Stimulated activated CD4-positive, alpha-beta T cell treated with anti-CD3 and anti-CD28 coated beads, Interleukin-15, amount 100 ng/mL, for 1 hour (primary cell): ENCODE measurements at places on chromosomes 3 and 15.

DNA sequence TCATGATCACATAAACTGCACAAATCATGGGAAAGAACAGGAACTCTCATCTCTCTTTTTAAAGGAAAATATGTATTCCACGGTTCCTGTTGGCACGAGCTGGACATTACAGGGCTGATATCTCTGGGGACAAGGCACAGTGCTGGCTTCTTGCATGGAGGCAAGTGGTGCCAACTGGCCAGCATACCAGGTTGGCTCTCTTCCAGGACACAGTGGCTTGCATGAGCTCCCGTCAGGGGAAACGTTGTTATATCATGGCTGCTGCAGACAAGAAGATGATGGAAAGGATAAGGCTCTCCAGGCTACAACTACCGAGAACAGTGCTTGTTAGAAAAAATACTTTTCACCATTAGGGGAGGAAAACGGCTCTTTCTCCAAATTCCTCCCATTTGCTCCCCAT, 283.9 kb downstream of the RORA start:
- DNase-seq: no peak

- DNase-seq: peak; percentile 86
Observed at GRCh38 chr3:184362668-184363546, 1.4 kb downstream of the POLR2H start.

DNA sequence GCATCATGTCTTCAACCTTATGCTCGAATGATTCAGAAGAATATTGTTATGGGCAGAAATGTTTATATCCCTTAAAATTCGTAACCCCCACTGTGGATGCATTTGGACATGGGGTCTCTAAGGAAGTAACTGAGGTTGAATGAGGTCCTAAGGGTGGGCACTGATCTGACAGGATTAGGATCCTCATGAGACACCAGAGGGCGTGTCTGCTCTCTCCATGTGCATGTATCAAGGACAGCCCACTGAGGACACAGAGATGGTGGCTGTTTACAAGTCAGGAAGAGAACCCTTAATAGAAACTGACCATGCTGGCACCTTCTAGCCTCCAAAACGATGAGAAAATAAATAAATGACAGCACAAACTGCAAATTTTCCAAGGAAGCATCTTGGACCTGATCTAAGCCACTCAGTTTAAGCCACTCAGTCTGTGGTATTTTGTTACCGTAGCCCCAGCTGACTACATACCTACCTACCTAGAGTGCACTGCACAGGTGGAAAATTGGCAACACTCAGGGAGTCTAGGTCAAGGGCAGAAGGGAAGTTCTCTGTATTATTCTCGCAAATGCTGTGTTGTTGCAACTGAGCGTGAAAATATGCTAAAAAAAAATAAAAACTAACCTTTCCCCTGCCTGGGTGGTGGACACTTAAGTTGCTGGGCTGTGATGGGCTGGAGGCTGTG, 126.6 kb downstream of the TJP1 start:
- DNase-seq: no peak

DNA sequence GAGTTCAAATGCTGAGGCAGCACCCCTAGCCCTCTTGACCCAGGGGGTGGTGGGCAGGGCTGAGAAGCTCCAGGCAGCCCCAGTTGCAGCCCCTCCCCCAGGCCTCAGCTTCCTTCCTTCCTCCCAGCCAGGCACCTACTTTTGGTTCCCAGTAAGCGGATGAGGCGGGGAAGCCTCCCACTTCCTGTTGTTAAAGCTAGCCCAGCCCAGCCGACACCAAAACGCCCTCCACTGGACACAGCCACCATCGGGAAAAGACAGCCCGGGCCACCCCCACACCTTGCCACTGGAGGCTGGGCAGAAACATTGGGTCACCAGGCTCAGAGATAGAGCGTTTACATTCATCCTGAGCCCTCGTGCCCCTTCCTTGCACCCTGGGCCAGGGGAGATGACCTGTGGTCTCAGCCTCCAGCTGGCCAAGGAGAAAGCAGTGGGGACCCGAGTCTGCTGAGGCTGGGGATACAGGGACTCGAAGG, 3.5 kb downstream of the DUSP7 start:
- no peak for DNase-seq

DNA sequence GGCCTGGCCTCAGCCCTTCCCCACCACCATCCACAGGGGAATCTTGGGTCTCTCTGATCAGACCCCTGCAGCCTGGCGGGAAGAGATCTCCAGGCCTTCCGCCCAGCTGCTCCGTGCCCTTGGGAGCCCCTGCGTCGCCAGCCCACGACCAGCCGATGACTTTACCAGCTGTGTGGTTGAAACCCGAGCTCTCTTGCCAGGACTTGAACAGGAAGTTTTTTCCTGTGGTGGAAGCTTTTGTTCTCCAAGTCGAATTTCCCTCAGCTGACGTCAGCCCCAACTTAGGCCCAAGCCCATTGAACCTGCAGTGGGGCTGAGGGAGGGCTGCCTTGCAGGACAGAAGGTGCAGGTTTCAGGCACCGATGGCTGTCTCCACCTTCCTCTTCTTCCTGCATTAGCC, 51.7 kb upstream of the SMAD3 start:
- DNase-seq: no peak

- no peak for DNase-seq
Observed at GRCh38 chr3:119937229-119937628, 155.3 kb downstream of the NR1I2 start.

DNA sequence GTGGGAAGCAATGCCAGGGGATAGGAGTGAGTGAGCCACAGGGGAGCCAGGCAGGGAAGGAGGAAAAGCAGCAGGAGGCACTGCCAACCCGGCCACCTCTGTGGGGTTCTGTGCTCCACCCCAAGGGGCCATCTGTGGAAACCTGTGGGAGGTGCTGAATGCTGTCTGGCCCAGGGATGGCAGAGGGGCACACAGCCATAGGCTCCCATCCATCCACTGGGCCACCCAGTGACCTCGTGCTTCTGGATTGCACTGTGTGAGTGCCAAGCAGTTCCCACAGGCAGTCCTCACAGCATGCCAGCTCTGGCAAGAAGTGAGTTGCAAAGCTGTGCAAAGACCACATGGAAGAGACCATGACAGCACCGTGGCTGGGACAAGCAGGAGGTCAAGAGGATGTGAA, 27.5 kb downstream of the DNAJB8 start:
- no peak for DNase-seq

DNA sequence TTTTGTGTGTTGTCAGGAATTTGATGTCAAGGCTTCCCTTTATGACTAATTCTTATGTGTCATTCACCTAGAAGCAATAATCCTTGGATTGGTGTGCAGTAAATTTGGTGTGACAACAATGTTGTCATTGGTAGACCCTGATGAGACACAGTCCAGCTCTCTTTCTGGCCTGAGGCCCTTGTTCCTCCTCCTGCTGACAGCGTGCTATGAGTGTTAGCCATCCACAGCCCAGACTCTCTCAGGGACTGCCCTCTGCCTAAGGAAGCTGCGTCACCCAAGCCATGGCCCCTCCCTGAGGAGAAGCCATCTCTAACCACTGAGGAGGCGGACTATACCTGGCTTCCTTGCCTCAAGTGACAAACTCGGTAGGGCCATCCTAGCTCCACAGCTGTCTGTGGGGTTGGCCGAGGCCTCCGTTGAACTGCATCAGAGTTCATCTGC, 13.3 kb upstream of the TM4SF1 start:
- no peak for DNase-seq

- no peak for DNase-seq
Observed at GRCh38 chr3:62414786-62415185, 41.4 kb upstream of the FEZF2 start.

DNA sequence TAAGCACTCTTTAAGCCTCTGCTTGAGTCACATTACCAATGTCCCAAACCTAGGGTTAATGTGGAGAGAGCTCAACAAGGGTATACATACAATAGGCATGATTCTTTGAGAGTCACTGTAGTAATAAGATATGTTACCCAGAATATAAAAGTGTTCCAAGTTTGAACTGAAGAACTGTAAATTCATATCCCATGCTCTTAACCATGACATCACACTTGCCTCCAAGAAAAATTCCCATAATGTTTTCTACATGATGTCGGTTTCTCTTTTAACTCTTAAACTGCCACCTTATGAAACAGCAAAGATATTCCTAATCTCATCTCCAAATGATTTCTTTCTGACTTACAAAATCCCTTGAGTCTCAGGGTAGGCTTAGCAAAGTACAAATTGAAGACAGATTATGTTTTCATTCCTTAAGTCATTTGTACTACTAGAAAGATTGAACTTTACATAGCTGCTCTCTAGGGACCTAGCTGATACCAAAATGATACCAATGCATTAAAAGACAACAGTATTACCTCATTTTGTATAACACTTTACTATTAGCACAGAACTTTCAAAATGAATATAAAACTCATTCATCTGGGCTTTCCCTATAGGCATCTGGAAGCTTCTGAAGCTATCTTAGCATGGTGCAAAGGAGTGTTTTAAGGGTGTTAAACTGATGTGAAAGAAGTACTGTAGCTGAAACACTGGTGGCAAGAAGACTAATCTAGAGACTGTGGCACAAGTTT, 127.1 kb downstream of the KCNMB2 start:
- no peak for DNase-seq

- no peak for DNase-seq
Observed at GRCh38 chr15:80504931-80505330, 100.7 kb downstream of the ARNT2 start.

GRCh38 chr15:87493803-87494202, 762.7 kb downstream of the NTRK3 start:
- no peak for DNase-seq

- DNase-seq: no peak
Observed at GRCh38 chr3:53730576-53730975, 115.6 kb downstream of the CHDH start.

GRCh38 chr3:12707449-12707848, 43.5 kb upstream of the RAF1 start:
- DNase-seq: no peak

- DNase-seq: no peak
Observed at GRCh38 chr3:95177096-95177495, 1114.2 kb downstream of the NSUN3 start.

DNA sequence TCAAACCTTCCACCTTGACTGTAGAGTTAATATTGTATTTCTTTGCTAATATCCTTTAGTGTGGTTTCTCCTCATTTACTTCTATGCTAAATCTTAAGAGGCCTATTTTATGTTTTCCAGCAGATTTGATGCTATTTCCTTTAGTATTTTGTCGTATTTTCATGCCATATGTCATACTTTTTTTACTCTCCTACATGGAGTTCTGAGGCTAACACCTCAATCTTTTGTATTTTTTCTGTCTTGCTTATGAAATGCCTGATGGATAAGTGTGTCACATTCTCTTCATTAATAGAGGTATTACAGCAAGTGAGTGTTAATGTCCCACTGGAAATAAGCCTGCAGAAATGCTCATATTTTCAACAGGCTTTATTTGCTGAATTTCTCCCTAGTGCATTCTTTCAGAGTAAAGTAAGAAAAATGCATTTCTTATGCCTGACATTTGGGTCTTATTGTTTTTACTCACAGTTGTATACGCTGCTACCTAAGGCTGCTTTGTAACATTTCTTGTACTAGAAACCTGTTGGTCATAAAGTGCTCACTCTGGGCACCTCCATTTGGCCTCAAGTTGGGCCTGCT, 63.2 kb downstream of the DIPK2A start:
- no peak for DNase-seq

GRCh38 chr3:48275287-48276027, 34.6 kb downstream of the ZNF589 start:
- no peak for DNase-seq

DNA sequence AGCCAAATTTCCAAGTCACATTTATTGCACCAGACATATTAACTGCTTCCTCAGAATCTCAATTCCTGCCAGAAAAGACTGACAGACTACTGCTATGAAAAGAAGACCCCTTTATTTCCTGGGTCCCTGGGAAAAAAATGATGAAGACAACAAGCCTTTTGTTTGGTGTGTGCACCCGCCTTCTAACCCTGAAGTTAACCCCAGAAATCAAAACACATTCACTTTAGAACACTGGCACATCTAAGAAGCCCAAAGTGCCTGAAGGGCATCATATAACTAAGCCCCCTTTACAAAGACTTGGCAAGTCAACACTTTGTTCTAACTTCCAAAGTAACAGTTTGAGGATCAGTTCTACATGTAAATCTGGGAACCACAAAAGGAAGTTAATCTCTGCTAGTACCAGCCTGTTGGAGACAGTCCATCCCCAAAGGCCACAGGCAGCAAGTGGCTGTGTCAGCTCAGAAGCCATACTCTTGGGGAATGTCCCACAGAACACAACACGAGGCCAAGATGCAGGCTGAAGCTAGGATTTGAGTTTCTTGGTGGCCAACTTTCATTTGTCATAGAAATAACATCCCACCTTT, 16.3 kb upstream of the ATP1B3 start:
- DNase-seq: no peak

GRCh38 chr15:75367006-75367405, 1.4 kb downstream of the MAN2C1 start:
- DNase-seq: no peak

DNA sequence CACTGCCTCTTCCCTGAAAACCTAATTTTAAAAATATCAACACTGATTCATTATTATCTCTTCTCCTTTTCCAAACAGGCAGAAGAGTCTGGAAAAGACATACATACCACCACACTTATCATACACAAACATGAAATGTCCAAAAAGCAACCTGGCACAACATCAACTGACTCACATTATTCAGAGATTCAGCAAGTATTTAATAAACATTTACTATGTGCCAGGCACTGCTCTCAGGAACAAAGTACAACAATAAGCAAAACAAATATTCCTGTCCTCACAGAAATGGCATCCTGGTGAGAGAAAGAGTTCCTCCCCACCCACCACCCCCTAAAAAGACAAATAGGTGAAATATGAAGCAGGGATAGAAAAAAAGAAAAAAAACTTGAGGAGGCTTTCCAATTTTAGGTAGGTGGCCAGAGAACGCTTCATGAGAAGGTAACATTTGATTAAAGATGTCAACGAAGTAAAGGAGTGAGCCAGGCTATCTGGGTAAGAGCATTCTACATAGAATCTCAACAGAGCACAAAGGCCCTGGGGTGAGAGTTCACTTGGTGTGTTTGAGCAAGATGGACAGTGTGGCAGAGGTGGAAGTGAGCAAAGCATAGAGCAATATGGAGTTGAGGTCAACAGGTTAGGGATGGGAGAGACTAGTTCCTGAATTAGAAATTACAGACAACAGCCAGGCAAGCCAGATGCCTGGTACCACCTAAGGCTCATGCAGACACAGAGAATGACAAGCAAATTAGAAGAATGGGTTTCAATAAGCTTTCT, 141.7 kb downstream of the OSBPL10 start:
- no peak for DNase-seq

- DNase-seq: no peak
Observed at GRCh38 chr3:159001711-159002110, 199.9 kb downstream of the MFSD1 start.

- DNase-seq: no peak
Observed at GRCh38 chr3:180085122-180085710, 48.5 kb upstream of the PEX5L start.

- DNase-seq: no peak
Observed at GRCh38 chr3:98917608-98918007, 16.1 kb upstream of the DCBLD2 start.

DNA sequence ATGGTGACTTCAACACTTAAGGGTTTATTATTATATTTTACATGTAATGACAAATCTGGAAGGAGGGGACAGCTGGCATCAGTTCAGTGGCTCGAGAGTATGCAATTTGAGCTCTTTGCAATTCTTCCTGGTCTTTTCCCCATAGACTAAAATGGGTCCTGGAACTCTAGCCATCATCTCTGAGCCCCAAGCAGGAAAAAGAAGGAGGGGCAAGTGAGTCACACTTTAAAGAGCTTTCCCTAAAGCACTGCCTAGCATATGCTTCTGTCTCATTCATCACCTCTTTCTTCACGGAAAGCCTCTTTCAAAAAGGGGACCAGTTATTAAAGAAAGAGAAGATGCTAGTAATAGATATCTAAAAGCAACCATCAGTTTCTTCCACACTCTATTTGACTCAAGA, 466.3 kb downstream of the ZIC1 start:
- DNase-seq: no peak
